HCT116 (cell line): ENCODE measurements at places on chromosomes 5 and 9.

DNA sequence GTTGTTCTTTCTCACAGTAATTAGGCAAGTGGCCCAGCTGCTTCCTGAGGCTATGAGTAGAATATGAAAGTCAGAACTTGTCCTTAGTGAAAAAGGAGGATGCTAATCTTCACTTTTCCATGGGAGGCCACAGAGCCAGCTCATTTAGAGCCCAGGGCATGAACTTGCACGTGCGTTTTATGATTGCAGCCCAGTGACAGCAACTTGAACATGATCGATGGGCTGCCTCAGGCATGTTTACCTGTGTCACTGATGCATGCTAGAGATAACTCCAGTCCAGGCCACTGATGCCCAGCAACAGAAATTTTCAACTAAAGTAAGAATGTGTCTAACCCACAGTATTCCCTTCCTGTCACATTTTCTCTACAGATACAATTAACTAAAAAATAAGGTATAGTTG lies 179.3 kb downstream of the CTNND2 start:
- no peaks in the 10 kb centered on the region for H3K4me1 ChIP-seq
- H3K4me3 ChIP-seq: no peak overlapping the region
- no peak for DNase-seq
- H3K36me3 ChIP-seq: no peaks in the 10 kb centered on the region
- H3K27me3 ChIP-seq: no peaks in the 10 kb centered on the region
- no peak overlapping the region for H3K27ac ChIP-seq

GRCh38 chr5:68922172-68922987 lies 171.4 kb upstream of the SLC30A5 start:
- no peaks in the 10 kb centered on the region for H3K27me3 ChIP-seq
- no peak overlapping the region for H3K27ac ChIP-seq
- H3K4me3 ChIP-seq: no peak overlapping the region
- no peak for DNase-seq
- H3K4me1 ChIP-seq: no peaks in the 10 kb centered on the region

DNA sequence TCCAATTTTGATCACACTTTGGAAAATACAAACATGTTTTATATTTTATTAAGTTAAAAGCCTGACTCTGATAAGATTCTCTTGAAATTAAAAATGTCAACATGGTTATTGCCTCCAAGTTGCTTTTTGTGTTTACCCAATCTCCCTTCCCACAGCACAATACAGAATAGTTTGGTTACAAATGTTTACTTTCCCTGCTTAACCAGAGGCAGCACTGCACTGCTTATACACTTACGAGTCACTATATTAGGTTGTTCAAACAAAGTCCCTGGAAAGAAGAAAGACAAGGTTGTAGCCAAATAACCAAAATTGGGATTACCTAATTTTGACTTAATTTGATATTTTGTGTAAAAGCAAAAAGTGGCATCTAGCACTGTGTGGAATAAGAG lies 25.9 kb downstream of the SRFBP1 start:
- no peak for DNase-seq
- H3K27ac ChIP-seq: no peak overlapping the region
- no peaks in the 10 kb centered on the region for H3K4me1 ChIP-seq
- H3K27me3 ChIP-seq: no peaks in the 10 kb centered on the region
- H3K4me3 ChIP-seq: no peak overlapping the region

- no peak overlapping the region for H3K27ac ChIP-seq
- H3K4me3 ChIP-seq: no peak overlapping the region
- H3K4me1 ChIP-seq: no peaks in the 10 kb centered on the region
- no peaks in the 10 kb centered on the region for H3K27me3 ChIP-seq
- no peak for DNase-seq
Observed at GRCh38 chr5:81134566-81134965, 98.6 kb upstream of the CKMT2 start.

- no peak for DNase-seq
- H3K27me3 ChIP-seq: no peaks in the 10 kb centered on the region
- H3K36me3 ChIP-seq: no peaks in the 10 kb centered on the region
- no peak overlapping the region for H3K27ac ChIP-seq
- no peaks in the 10 kb centered on the region for H3K4me1 ChIP-seq
- no peak overlapping the region for H3K4me3 ChIP-seq
Observed at GRCh38 chr5:156021866-156022265, 305.1 kb upstream of the SGCD start.

DNA sequence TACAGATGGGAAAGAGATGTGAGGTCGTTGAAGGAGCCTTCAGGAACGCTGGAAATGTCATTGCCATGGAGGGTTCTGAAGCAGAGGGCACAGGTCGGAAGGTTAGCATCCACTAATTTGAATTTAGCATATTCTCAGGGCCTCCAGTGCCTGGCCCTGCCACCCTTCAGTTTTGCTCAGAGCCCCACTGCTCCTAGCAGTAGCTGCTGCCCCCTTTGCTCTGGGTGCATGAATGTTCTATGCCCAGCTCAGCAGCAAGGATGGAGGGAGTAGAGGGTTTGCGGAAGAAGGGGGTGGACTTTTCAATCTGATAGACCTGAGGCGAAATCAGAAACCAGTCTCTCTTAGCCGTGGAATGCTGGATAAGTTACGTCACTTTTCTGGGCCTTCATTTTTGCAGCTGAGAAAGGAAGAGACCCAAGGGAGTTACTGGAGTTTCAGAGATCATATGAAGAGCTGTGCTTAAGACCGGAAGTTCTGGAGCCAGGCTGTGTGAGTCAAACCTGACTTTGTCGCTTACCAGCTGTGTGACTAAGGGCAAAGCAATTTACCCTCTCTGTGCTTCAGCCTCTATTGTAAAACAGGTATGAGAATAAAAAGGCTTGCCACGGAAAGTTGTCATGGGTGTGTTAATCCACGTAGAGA lies 133.2 kb upstream of the PANK3 start:
- H3K4me1 ChIP-seq: peaks cover 6% of the 10 kb centered on the region; the same call in 1 of the 2 replicates
- DNase-seq: peak; percentile 65
- H3K27ac ChIP-seq: no peak overlapping the region
- no peaks in the 10 kb centered on the region for H3K36me3 ChIP-seq

DNA sequence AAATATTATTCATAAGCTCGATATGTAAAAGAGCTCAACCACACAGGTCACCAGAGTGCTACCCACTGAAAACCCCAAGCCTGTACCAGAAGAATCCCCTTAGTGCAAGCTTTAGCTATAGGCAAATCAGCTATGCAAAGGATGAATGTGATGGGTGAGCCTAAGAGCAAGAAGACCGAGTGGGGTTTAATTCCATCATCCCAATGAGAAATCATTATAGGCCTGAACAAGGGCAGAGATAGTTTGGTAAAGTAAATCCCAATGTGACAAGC lies 21.8 kb downstream of the ELOVL7 start:
- no peaks in the 10 kb centered on the region for H3K36me3 ChIP-seq
- H3K4me3 ChIP-seq: no peak overlapping the region
- no peak overlapping the region for H3K27ac ChIP-seq

DNA sequence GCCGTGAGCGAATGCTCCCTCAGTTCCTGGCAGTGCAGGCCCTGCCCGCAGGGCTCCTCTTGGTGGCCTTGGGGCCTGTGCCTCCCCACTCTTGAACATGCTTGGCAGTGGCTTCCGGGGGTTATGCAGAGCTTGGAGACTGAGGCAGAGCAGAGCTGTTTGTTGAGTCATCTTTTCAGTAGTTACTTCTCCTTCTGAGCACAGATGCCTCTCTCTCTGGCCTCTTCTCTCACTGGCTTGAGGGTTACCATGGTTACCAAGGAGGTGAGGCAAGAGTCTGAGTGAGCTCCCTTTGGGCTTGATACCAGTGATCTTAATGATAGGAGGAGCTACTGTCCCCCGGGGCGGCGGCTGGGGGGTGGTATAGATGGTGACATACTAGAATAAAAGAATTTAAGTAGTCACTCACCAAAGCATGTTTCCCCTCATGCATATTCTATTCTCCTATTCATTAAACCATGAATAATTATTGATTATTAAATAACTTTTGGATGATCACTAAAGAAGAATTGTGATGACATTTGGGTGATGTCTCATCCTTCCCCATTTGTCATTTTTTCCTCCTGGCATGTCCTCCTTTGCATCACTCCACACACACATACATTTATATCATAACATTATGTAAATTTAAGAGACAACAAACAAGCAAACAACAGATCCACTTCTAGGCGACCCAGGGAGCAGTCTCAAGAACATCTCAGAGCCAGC lies 111.1 kb downstream of the ARHGAP26 start:
- H3K27ac ChIP-seq: no peak overlapping the region
- H3K4me1 ChIP-seq: peaks cover 12% of the 10 kb centered on the region; the same call in 1 of the 2 replicates
- no peaks in the 10 kb centered on the region for H3K27me3 ChIP-seq

- H3K36me3 ChIP-seq: no peaks in the 10 kb centered on the region
- H3K27me3 ChIP-seq: no peaks in the 10 kb centered on the region
- H3K4me3 ChIP-seq: no peak overlapping the region
Observed at GRCh38 chr9:116643691-116644090, 43.4 kb upstream of the TRIM32 start.

DNA sequence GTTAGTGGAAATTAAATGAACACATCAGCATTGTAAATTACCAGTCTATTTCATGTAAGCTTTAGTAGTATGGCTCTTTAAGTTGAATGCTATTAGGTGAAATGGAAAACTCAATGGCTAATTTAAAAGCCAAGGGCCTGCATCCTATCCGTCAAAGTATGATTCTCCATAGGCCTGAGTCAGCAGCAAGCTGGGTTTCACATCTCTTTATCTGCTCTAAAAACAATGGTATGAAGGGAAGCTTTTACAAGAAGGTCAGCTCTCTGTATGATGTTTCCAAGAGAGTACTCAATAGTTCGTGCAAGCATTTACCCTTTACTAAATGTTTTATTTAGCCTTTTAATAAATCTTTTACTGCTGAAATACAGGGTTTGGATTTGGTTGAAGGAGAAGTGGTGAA lies 62.8 kb downstream of the MAP1B start:
- no peak overlapping the region for H3K4me3 ChIP-seq
- H3K27ac ChIP-seq: no peak overlapping the region
- no peaks in the 10 kb centered on the region for H3K27me3 ChIP-seq
- DNase-seq: no peak
- no peaks in the 10 kb centered on the region for H3K36me3 ChIP-seq

DNA sequence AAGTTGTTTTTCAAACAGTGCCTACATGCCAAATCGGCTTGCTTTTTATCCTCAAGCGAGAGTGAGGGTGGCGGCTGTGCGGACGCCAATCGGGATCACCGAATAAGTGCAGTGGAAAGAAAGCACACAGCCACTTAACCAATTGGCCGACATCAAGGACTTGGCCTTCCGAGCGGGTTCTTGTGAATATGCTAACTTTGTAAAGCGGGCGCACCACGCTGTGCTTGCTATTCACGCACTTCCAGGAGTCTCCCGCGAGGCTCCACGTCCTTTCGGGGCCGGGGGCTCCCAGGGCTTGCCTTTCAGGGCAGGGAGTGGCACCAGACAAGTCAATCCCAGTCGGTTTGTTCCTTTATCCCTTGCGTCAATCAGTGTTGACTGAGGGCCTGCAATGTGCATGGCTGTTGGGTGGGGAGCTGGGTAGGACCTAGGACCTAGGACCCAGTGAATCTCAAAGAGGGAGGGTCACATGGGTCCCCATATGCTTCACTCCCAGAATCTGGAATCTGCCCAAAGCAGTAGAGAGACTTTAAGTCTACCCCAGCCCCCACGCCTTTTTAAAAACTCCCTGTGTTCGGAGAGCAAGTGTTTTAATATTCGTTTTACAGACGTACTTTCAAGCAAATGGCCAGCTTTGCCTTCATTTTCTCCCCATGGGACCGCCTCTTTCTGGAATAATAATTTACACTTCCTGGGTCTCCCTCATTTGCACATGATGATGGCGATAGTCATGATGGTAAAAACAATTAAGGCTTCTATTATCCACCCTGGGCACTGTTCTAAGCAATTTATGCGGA lies 2.0 kb upstream of the GCNT4 start:
- no peak for DNase-seq
- H3K27ac ChIP-seq: no peak overlapping the region
- H3K27me3 ChIP-seq: no peaks in the 10 kb centered on the region
- no peaks in the 10 kb centered on the region for H3K36me3 ChIP-seq
- H3K4me1 ChIP-seq: peaks cover 3% of the 10 kb centered on the region; the same call in 1 of the 2 replicates

GRCh38 chr5:72046106-72046505 lies 61.2 kb upstream of the MAP1B start:
- no peak for DNase-seq
- H3K27ac ChIP-seq: no peak overlapping the region
- peaks cover 14% of the 10 kb centered on the region for H3K27me3 ChIP-seq
- no peak overlapping the region for H3K4me3 ChIP-seq
- H3K4me1 ChIP-seq: no peaks in the 10 kb centered on the region

GRCh38 chr9:13278023-13278367 lies 1.5 kb downstream of the MPDZ start:
- no peak overlapping the region for H3K4me3 ChIP-seq
- no peaks in the 10 kb centered on the region for H3K4me1 ChIP-seq
- H3K27me3 ChIP-seq: no peaks in the 10 kb centered on the region
- no peak overlapping the region for H3K27ac ChIP-seq
- no peak for DNase-seq

- no peaks in the 10 kb centered on the region for H3K27me3 ChIP-seq
- DNase-seq: no peak
- H3K36me3 ChIP-seq: no peaks in the 10 kb centered on the region
- no peak overlapping the region for H3K27ac ChIP-seq
- H3K4me1 ChIP-seq: no peaks in the 10 kb centered on the region
Observed at GRCh38 chr5:14901462-14902051, 30.0 kb upstream of the ANKH start.

DNA sequence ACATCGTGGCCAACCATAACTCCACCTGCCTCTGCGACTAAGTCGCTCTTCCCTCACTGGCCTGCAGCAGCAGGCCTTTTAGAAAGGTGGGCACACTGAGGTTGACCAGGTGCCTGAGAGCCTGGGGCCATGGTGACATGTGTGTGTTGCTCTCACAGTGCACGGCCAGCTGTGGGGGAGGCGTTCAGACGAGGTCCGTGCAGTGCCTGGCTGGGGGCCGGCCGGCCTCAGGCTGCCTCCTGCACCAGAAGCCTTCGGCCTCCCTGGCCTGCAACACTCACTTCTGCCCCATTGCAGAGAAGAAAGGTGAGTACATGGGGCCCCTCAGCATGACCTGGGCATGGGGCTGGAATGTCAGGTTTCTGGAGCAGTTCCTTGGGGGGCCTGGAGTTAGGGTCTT lies 104.5 kb upstream of the ICE1 start:
- H3K27ac ChIP-seq: no peak overlapping the region
- H3K4me3 ChIP-seq: no peak overlapping the region
- no peaks in the 10 kb centered on the region for H3K4me1 ChIP-seq
- no peaks in the 10 kb centered on the region for H3K27me3 ChIP-seq
- no peaks in the 10 kb centered on the region for H3K36me3 ChIP-seq

GRCh38 chr9:17532461-17532860 lies 46.4 kb upstream of the SH3GL2 start:
- H3K36me3 ChIP-seq: no peaks in the 10 kb centered on the region
- H3K27ac ChIP-seq: no peak overlapping the region
- DNase-seq: no peak
- H3K4me1 ChIP-seq: no peaks in the 10 kb centered on the region

GRCh38 chr5:442335-443238 lies at the start of gene EXOC3:
TSS of gene EXOC3 (plus strand) at chr5:443176. CDS start at chr5:446206, 3,030 bp downstream.
- H3K4me1 ChIP-seq: peaks cover 12% of the 10 kb centered on the region
- peaks cover 7% of the 10 kb centered on the region; the same call in 1 of the 2 replicates for H3K36me3 ChIP-seq
- H3K27ac ChIP-seq: peak within 1 kb of the TSS; percentile 86
- peak; percentile 34 for DNase-seq
- H3K4me3 ChIP-seq: peak within 1 kb of the TSS; percentile 98
